ENCODE measurements at places on chromosomes 5 and 9.

GRCh38 chr9:135992486-135993408, 31.6 kb upstream of the UBAC1 start:
- DNase-seq = no peak

DNA sequence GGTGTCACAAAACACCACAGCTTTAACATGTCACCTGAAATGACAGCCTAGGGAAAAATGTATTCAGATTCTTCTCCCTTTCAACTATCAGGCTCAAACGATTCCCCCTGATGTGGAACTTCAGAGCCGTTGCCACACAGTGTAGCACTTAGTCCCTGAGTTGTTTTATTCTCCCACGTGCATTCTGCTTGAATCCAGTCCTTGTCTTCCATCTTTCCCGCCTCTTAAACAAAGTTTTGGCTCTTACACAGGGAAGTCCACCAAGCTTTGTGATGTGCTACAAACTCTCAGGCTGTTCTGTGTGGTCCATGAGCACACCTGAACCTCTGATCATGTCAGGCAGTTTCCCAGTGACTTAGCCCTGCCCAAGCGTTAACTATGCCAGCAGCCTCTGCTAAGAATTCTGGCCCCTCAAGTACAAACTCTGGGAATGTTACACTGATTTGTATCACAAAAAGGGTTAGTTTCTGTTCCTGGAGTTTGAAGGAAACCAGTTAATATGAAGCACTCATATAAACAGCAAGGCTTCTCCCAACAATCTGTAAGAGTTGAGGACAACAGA, 45.8 kb upstream of the RNF38 start:
- DNase-seq = no peak

DNA sequence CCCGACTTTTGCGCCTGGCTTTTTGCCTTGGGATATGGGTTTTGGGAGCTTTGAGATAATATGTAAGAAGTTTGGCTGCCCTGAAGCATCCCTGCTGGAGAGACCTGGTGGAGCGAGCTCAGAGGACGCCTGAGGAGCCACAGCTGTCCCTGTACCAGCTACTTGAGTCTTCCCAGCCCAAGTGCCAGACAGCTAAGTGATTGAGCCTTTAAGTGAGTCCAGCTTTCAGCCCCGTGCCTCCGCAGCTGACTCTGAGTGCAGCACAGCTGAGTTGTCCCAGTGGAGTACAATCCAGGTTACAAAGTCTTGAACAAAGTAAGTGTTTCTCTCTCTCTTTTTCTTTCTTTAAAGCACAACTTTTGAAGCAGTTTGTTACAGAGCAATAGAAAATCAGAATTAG, 203.8 kb upstream of the DAP start:
- DNase-seq = no peak

DNA sequence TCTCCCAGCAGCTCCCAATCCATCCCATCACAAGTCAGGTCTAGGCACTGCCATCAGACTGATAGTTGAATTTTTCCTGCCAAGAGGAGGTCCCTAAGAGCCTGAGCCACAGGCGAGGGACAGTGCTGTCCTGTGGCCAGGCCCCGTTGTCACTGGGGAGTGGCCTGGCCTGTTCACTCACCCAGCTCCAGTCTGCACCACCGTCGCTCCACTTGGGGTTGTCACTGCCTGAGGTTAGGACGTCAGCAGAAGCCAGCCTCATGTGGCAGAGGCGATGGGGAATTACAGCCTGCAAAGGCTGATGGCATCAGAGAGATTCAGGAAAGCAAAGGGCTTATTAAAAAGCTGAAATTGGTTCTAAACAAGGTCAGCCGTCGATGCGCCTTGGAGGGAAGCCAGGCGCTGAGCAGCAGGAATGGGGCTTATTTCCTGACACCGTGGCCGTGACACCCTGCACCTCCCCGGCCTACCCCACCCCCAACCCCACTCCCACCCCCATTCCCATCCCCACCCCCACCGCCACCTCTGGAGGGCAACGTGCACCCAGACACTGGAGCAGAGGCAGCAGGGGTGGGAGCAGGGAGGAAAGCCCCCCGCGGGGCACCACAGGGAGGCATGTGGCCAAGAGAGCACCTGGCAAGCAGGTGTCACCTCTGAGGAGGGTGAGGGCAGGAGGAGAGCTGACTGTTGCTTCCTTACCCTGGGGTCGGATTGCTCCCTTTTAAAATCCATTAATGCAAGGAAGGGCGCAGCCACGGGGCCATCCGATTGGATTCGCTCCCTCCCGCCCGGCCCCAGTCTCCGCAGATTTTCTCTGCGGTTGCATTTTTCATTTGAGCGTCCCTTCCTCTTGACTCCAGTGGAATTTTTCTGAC, 3.1 kb upstream of the DBH start:
- no peak for DNase-seq

GRCh38 chr9:107898761-107899160, 409.2 kb upstream of the KLF4 start:
- no peak for DNase-seq

DNA sequence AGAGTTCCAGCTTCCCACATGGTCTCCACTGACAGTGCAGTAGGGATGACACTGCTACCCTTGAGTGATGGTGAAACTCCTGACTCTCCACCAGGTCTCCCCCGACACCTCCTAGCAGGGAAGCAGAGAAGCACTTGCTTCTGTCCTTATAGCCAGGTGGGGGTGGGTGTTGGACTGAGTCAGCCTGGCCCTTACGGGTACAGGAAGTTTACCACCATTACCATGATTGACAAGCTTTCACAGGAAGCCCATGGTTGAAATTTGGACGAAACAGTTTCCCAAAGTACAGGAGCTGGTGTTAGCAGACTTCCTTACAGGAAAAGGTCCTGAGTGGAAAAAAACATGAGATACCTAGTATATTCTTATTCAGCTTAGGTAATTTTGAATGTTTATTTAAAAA, 3.1 kb upstream of the FBXL7 start:
- DNase-seq = no peak

GRCh38 chr5:64765804-64766504, 2.5 kb downstream of the SREK1IP1 start:
- no peak for DNase-seq

DNA sequence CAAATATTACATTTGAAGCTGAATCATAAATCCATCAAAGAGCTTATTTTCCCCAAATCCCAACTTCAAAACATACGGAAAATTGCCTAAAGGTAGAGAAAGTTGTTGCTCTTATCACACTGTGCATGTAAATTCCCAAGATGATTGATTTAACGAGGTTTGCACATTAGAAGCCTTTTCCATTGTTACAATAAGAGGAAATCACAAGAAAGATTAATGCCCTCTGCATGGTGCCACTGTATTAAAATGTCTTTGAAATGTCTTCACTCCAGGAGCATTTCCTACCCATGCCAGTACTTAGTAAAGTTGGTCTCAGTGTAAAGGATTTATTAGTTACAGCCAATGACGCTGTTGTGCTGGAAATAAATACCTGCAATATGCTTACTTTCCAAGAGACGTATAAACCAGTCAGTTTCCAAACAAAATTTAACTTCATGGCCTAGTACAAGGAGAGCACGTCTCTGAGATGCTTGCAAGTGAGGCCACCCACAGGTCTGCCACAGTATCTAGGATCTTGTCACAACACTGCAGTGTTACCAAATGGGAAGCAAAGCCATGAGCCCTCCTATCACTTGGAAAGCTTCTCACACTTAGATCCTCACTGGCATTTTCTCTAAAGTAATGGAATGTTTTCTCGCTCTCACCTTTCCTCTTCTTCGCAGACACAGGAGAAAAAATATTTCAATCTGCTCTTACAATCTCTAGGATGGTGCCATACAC, 112.4 kb downstream of the CETN3 start:
- no peak for DNase-seq

DNA sequence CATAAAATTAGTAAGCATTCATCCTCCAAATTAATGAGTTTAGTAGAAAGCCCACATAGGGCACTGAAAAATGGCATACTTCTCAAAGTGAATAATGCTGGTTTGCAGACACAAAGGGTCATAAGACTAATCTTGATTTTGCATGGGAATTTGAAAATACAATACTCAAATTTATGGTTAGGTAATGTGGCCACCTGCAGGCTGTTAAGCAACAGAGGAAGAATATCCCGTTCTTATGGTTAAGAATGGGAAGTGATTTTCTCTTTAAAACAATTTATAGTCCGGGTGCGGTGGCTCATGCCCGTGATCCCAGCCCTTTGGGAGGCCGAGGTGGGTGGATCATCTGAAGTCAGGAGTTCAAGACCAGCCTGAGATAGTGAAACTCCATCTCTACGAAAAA, 9.4 kb upstream of the PLCXD3 start:
- no peak for DNase-seq

DNA sequence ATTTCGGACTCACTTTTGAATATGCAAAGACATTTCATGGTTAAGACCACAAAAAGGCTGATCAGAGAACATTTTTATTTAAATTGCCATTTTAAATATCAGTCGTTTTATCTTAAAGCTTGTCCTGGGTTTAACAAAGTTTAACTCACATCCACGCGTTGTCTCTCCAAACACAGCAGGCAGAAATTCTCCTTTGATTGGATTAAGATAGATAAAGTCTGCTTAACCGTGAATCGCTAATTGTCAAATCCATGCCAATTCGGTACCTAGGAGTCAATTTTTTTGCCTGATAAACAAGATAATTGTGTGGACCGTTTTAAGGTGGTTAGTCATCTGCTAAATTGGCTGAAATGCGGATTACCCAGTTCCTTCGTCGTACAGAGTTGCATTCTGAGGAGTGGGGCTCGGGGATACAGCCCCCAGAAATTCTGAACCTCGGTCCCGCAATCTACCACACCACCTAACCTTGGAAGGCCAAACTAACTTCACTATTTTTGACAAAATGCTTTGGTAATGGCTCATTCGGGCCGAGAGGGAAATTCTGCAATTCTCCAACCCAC, 665 bp upstream of the BTF3 start:
- DNase-seq = no peak

DNA sequence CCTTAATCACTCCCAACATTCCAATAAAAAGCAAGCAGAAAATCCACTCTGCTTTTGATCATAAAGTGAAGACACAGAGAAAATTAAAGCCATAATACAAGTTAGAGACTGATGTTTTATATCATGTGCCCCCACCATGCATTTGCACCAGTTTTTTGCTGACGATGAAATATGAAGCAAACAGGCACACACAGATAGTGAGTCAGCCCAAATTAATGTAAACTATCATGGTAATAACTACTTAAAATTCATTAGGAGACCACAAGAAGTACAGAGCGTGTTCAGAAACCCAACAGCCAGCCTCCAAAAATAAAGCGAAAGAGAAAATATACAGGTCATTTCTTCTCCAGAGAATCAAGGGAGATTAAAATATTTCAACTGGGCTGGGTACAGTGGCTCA, 46.4 kb upstream of the KDM4C start:
- DNase-seq = no peak

DNA sequence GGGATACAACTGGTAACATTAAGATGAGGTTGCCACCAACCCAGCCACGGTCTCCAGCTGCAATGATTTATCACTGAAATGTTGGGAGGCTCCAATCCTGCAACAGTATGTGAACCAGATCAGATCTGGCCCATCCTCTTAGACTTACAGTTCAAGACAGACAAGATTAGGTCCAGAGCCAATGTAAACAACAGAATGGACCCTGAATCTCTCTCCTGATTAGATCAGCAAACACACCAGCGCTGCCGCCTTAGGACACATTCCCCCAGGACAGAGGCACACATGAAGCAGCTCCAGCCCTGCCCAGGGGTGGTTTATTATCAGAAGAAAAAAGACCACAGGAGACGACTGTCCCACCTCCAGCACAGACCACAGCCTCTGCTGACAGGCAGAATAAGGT, 82.1 kb downstream of the SLIT3 start:
- no peak for DNase-seq

All from SIG-M5 (cell line).